SJCRH30 (cell line): ENCODE measurements at places on chromosomes 4 and X. TPM values are rescaled to one million over a fixed set of nuclear protein-coding genes. Genes with fewer than 3 reads are reported as not detected.

- peaks cover 20% of the 10 kb centered on the region for H3K4me1 ChIP-seq
- no peaks in the 10 kb centered on the region; the same call in 1 of the 2 replicates for H3K36me3 ChIP-seq
- DNase-seq = no peak
- no peaks in the 10 kb centered on the region for H3K27me3 ChIP-seq
Measured at GRCh38 chr4:112889199-112889598, 160.3 kb upstream of the ANK2 start.

GRCh38 chrX:16267431-16267830 lies 100.2 kb downstream of the MAGEB17 start:
- no peaks in the 10 kb centered on the region for H3K4me1 ChIP-seq
- no peak for DNase-seq
- H3K27me3 ChIP-seq = no peaks in the 10 kb centered on the region
- no peak overlapping the region for H3K27ac ChIP-seq
- H3K36me3 ChIP-seq = no peaks in the 10 kb centered on the region

GRCh38 chr4:159268607-159269006 lies 165.7 kb downstream of the RAPGEF2 start:
- no peak overlapping the region for H3K4me3 ChIP-seq
- H3K4me1 ChIP-seq = peaks cover 13% of the 10 kb centered on the region
- no peak for DNase-seq
- no peaks in the 10 kb centered on the region for H3K27me3 ChIP-seq

DNA sequence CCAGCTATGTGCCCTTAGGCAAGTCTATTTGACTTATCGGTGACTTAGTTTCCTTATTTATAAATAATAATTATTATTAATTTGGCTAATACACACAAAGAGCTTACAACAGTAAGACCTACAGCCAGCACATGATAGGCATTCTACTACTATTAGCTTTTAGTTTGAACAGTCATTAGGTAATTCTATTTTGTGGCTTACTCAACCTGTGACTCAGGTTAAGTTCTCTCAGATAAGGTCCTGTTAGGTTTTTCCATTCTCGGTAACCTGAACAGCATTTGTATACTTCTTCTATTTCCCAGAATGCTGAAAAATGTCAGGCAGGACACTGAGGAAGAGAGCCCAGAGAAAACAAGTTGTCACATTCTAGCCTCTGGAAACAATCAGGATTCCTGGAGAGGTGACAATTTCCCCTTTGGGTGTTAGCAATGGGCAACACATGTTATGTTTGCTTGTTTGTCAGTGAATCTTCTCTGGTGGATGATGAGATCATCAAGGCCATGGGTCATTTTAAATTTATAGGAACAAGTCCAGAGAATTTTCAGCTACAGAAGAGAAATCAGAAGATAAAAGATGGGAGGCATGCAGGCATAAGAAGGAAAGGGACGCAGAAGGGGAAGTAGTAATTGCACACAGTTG lies 2144.7 kb downstream of the PCDH7 start:
- no peaks in the 10 kb centered on the region for H3K27me3 ChIP-seq
- no peak for DNase-seq
- H3K4me1 ChIP-seq = no peaks in the 10 kb centered on the region
- H3K27ac ChIP-seq = no peak overlapping the region
- H3K4me3 ChIP-seq = no peak overlapping the region

DNA sequence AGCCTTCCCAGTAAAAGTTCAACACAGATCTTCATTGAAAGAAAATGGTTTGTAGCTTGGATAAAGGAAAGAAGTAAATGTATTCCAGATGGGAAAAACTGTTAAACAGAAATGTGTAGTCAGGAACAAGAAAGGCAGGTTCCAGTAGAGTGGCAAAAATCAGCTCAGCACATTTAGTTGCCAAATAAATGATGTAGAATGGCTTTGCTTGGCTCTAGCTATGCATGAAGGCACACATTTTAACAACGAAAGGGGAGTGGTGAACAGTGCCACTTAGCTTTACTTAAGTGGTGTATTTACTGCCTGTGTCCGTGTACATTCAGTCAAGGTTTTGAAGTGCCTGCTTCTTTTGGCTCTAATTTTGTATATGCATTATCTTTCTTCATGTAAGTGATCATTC lies 644.5 kb upstream of the ATOH1 start:
- no peak overlapping the region for H3K4me3 ChIP-seq
- no peaks in the 10 kb centered on the region for H3K27me3 ChIP-seq
- no peaks in the 10 kb centered on the region for H3K4me1 ChIP-seq
- no peak overlapping the region for H3K27ac ChIP-seq

DNA sequence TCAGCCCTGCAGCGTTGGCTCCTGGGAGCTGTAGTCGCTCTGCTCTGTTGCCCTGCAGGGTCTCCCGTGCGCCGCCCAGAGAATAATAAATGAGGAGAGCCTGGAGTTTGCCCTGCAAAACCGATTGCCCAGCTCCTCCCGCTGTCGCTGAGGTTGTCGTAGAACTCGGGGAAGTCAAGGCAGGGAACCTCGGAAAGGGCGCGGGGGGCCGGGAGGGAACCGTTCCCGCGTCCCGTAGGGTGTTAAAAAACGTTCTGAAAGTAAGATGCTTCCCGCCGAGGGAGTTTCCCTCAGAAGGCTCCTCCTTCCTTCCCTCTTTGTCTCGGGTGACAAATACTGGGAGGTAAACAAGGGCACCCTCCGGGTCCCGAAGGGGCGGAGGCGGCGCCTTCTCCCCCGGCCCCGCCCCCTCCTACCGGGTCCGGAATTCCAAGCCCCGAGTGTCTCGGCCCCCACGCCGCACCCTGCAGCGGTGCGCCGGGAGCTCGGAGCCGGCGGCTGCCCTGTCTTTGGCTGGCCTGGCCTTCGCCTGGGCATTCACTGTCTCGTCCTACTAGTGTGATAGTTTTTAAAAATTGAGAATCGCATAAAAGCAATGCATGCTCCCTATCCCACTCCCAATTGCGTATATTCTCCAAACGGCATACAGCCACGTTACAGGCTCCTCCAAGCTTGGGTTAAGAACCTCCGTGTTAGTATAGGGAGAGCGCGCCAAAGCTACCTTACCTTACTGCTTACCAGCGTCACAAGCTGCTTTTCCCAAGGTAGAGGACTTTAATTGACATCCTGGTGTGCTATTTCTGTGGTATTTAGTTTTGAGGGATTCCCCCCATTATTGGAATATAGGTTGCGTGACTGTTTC lies 964 bp upstream of the HMGB2 start:
- H3K27me3 ChIP-seq = no peaks in the 10 kb centered on the region; the same call in 1 of the 2 replicates
- peak overlapping the region; percentile 99 for H3K27ac ChIP-seq
- H3K4me3 ChIP-seq = peak overlapping the region; percentile 94
- H3K4me1 ChIP-seq = peaks cover 6% of the 10 kb centered on the region

- H3K4me3 ChIP-seq = no peak overlapping the region
- no peaks in the 10 kb centered on the region for H3K36me3 ChIP-seq
- no peak overlapping the region; the same call in 1 of the 2 replicates for H3K27ac ChIP-seq
- peaks cover 5% of the 10 kb centered on the region; the same call in 1 of the 2 replicates for H3K27me3 ChIP-seq
Measured at GRCh38 chr4:2363056-2363721, 55.3 kb downstream of the ZFYVE28 start.

DNA sequence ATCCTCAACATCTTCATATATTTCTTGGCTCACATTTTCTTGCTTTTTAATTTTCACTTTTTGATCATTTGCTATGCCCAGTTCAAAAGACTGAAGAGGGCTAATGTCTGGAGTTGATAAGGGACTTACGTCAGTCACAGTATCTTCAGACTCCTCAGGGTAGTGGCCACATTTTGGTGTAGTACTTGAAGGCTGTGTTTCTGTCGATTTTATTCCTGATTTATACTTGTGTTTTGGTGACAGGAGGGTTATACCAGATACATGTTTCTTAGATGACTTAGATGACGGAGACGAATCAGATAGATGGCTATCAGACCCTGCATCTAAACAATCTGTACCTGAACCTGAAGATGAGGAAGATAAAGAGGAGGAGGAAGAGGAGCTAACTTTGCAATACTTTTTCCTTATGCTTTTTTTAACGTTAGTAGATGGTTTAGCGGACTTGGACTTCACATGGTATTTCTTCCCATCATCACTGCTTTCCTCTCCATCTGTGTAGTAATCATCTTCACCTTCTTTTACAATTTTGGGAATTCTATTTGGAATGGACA lies 13.4 kb downstream of the CFAP97 start:
- H3K4me3 ChIP-seq = no peak overlapping the region
- no peaks in the 10 kb centered on the region; the same call in 1 of the 2 replicates for H3K36me3 ChIP-seq
- H3K27ac ChIP-seq = no peak overlapping the region
- no peaks in the 10 kb centered on the region for H3K4me1 ChIP-seq

GRCh38 chr4:186203406-186203805 lies 12.0 kb downstream of the CYP4V2 start:
- no peak for DNase-seq
- H3K27ac ChIP-seq = no peak overlapping the region
- H3K4me1 ChIP-seq = no peaks in the 10 kb centered on the region
- H3K4me3 ChIP-seq = peak overlapping the region; percentile 47
- no peaks in the 10 kb centered on the region for H3K36me3 ChIP-seq

Gene NSUN7
- total RNA-seq = 1.5 and 2.0 TPM in 2 replicates

DNA sequence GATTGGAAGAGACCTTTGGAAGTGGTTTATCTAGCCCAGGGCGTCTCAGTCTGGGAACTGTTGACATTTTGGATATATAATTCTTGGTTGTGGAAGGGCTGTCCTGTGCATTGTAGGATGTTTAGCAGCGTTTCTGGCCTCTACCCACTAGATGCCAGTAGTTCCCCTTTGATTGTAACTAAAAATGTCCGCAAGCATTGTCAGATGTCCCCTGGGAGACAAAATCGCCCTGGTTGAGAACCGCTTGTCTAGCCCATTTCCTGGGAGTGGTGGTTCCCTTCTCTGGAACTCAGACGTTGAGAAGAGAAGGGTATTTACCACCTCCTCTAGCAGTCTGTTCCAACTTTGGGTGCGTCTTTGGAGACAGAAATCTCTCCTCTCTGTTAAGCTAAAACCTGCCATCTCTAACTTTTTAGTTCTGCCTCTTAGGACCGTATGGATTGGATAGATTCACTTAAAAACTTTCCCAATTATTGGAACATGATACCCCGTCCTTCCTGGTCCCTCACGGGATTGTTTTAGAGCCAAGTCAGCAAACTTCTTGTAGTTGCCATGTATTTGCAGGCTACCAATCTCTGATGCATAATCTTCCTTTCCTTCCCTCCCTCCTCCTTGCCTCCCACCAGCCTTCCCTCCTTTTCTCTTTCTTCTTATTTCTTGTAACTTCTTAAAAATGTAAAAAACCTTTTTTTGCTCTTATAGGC lies 13.9 kb downstream of the TMEM165 start:
- no peak for DNase-seq
- 0 out of 2 replicates have a peak, but pooled peaks cover 3% of the 10 kb centered on the region for H3K4me1 ChIP-seq
- no peak overlapping the region for H3K27ac ChIP-seq

DNA sequence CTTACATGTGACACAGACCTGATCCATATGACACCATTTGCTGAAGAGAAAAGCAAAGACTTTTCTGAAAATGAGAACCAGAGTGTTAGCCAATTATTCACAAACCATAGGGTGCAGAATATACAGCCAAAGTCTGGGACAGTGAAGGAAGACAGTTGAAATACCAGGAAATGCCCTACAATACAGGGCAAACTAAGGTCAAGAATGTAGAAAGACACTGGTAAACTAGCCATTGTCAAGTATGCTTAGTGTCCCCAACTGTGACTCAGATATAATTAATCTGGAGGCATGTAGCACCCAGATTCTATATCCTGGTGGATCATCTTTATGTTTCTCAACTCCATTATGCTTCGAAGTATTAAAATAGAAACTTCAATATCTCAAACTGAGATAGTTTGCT lies 200.9 kb upstream of the FSTL5 start:
- H3K4me1 ChIP-seq = no peaks in the 10 kb centered on the region
- H3K27me3 ChIP-seq = no peaks in the 10 kb centered on the region
- no peak for DNase-seq
- H3K36me3 ChIP-seq = no peaks in the 10 kb centered on the region
- H3K4me3 ChIP-seq = no peak overlapping the region

DNA sequence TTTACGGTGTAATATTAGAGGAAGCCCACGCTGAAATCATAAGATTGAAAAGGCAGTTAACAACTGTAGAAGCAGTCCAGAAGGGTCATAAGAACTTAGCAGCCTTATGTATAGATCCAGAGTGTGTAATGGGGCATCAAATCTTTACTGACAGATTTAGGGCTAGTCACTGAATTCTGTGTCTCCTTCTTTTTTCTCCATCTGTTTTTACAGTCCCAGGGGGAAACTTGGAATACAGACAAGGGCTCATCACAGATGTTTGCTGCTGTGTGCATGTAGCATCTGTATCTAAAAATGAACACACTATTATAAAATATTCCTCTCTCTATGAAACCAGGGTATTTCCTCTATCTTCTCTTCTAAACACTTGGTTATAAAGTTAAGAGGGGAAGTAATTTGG lies 43.9 kb downstream of the CYSLTR1 start:
- H3K4me1 ChIP-seq = no peaks in the 10 kb centered on the region
- H3K4me3 ChIP-seq = no peak overlapping the region
- H3K27ac ChIP-seq = no peak overlapping the region
- no peaks in the 10 kb centered on the region for H3K27me3 ChIP-seq

Gene TXK
- total RNA-seq = 0.35 and 1.1 TPM in 2 replicates

Gene HPGD
- not detected in 2 replicates for total RNA-seq

- no peaks in the 10 kb centered on the region for H3K4me1 ChIP-seq
- no peak overlapping the region for H3K4me3 ChIP-seq
- no peak for DNase-seq
- H3K27me3 ChIP-seq = no peaks in the 10 kb centered on the region
- no peaks in the 10 kb centered on the region for H3K36me3 ChIP-seq
Measured at GRCh38 chr4:81565142-81565870, 93.6 kb upstream of the RASGEF1B start.

Gene TSPAN6
- 58.8 and 61.7 TPM in 2 replicates for total RNA-seq

Gene PAGE2B
- total RNA-seq = not detected in 2 replicates
